Naive thymus-derived CD4-positive, alpha-beta T cell (primary cell): ENCODE measurements at places on chromosomes 16 and 17. TPM values are rescaled to one million over a fixed set of nuclear protein-coding genes. Genes with fewer than 3 reads are reported as not detected.

MRM3 gene
- 26.6 TPM for total RNA-seq

ZNF597 gene
- total RNA-seq = 3.8 TPM

OTOP2 gene
- not detected for total RNA-seq

ENPP7 gene
- not detected for total RNA-seq

ARSG gene
- 18.4 TPM for total RNA-seq

C17orf107 gene
- 0.43 and 0.82 TPM in 2 replicates for total RNA-seq

ENO3 gene
- total RNA-seq = 21.5 TPM

TP53TG3B gene
- total RNA-seq = not detected in 2 replicates

CDK5R1 gene
- total RNA-seq = 4.6 and 4.9 TPM in 2 replicates

ITGAL gene
- total RNA-seq = 436 TPM

TMEM95 gene
- not detected for total RNA-seq

- H3K27me3 ChIP-seq = no peaks in the 10 kb centered on the region
- no peaks in the 10 kb centered on the region for H3K4me1 ChIP-seq
- H3K4me3 ChIP-seq = no peak overlapping the region
- H3K27ac ChIP-seq = no peak overlapping the region
Observed at GRCh38 chr17:72362376-72363088, 241.7 kb downstream of the SOX9 start.

- no peaks in the 10 kb centered on the region for H3K36me3 ChIP-seq
- no peaks in the 10 kb centered on the region for H3K4me1 ChIP-seq
- no peak for DNase-seq
- no peaks in the 10 kb centered on the region for H3K27me3 ChIP-seq
- no peak overlapping the region for H3K27ac ChIP-seq
Observed at GRCh38 chr16:69301861-69302260, 9.3 kb upstream of the VPS4A start.

DNA sequence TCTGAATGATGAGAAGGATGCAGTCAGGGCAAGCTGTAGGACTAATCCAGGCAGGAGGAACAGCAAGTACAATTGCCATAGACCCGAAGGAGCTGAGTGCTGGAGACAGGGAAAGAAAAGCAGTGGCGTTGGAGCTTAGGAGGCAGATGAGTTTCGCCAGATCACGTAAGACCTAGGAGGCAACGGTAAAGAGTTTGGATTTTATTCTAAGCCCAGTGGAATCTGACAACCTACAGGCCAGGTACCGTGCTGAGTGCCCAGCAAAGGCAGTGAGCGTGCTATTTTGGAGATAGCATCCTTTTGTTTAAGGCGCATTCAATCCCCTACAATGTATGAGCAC, 1.2 kb downstream of the USP43 start:
- DNase-seq = no peak
- no peaks in the 10 kb centered on the region for H3K36me3 ChIP-seq
- H3K4me3 ChIP-seq = no peak overlapping the region
- peaks cover 14% of the 10 kb centered on the region for H3K27me3 ChIP-seq
- no peaks in the 10 kb centered on the region for H3K4me1 ChIP-seq

DNA sequence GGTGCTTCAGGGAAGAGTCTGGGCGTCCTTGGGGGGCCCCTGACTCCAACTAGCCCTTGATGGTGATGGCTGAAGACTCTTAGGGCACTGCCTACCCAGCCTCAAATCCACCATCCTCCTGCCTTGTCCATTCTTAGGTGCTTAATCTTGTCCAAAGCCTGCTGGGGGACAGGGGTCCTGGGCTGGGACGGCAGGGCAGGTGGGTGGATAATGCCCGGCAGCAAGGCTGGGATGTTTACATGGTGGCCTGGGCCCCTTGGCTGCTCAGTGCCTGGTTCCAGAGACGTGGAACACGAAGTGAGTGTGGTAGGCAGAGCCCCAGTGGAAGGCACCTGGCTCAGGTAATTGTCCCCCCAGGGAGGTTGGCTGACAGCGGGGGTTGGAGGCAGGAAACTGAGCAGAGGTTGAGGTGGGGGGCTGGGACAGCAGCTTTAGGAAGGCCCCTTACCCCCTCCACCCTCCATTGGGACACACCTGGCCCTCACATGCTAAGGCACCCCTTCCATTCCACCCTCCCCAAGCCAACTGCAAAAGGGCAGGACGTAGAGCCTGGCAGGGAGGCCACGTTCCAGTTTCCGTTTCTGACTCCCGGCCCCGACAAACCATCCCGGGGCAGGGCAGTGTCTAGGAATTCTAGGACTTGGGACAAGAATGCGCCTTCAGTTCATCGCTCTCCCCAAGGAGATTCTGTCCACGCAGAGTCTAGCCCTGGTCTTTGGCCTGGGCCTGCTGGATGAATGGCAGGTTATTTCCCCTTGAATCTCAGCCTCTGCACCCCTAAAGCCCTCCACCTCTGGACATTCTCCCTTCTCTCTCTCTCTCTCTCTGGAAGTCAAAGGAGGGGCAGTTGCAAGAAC, 1.9 kb downstream of the FOXJ1 start:
- H3K36me3 ChIP-seq = no peaks in the 10 kb centered on the region
- no peaks in the 10 kb centered on the region for H3K27me3 ChIP-seq
- H3K27ac ChIP-seq = no peak overlapping the region

DNA sequence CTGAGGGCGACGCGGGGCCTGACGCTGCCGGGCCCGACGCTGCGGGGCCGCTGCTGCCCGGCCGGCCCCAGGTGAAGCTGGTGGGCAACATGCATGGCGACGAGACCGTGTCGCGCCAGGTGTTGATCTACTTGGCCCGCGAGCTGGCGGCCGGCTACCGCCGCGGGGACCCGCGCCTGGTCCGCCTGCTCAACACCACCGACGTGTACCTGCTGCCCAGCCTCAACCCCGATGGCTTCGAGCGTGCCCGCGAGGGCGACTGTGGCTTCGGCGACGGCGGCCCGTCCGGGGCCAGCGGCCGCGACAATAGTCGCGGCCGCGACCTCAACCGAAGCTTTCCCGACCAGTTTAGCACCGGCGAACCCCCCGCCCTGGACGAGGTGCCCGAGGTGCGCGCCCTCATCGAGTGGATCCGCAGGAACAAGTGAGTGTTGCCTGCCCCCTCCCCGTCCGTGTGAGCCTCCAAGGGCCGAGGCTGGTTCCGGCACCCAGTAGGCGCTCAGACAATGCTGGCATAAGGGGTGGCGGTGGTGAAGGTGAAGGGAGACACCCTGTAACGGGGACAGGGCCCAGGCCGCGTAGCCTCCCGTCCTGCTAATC, 676 bp downstream of the CPD start:
- H3K27me3 ChIP-seq = no peaks in the 10 kb centered on the region
- H3K27ac ChIP-seq = peak overlapping the region; percentile 81
- peak overlapping the region; percentile 76 for H3K4me3 ChIP-seq
- DNase-seq = peak; percentile 28
- H3K36me3 ChIP-seq = no peaks in the 10 kb centered on the region
- peaks cover 20% of the 10 kb centered on the region for H3K4me1 ChIP-seq

- H3K27me3 ChIP-seq = no peaks in the 10 kb centered on the region
- H3K36me3 ChIP-seq = no peaks in the 10 kb centered on the region
- no peak overlapping the region for H3K4me3 ChIP-seq
- DNase-seq = no peak
Observed at GRCh38 chr17:61338000-61338798, 61.4 kb upstream of the TBX2 start.

DNA sequence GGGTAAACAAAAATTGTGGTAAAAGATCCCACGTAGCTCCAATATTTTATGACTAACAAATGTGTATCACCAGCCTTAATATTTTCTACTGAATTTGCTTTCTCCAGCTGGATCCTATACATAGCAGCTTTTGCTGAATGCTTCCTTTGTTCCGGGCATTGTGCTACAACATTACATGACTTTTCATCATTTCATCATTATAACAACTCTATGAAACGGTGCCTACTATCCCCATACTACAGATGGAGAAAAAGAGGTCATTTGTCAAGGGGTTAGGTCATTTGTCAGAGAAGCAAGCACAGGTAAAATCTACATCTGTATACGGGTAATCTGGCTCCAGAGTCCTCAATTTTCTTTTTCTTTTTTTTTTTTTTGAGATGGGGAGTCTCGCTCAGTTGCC, 74.3 kb downstream of the KANSL1 start:
- H3K36me3 ChIP-seq = no peaks in the 10 kb centered on the region
- peaks cover 44% of the 10 kb centered on the region for H3K4me1 ChIP-seq
- no peaks in the 10 kb centered on the region for H3K27me3 ChIP-seq
- no peak overlapping the region for H3K27ac ChIP-seq
- no peak for DNase-seq

GRCh38 chr16:22117609-22118008, 25.3 kb downstream of the VWA3A start:
- no peaks in the 10 kb centered on the region for H3K27me3 ChIP-seq
- no peaks in the 10 kb centered on the region for H3K4me1 ChIP-seq
- no peaks in the 10 kb centered on the region for H3K36me3 ChIP-seq
- no peak overlapping the region for H3K27ac ChIP-seq
- no peak for DNase-seq
- H3K4me3 ChIP-seq = no peak overlapping the region

DNA sequence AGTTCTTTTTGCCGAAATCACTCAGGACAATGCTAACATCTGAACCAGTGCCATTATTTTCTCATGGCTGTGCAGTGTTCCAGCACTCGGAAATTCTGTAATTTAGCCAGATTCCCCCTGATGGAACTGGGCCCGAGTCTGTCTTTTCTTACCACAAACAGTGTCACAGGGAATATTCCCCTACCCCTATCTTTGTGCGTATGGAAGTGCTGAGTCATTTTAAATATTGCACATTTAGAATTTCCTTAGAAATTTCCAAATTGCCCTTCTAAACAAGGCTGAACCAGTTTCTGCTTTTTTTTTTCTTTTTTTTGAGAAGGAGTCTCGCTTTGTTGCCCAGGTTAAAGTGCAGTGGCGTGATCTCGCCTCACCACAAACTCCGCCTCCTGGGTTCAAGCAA, 88.0 kb upstream of the CREBBP start:
- no peak overlapping the region for H3K27ac ChIP-seq
- H3K4me1 ChIP-seq = peaks cover 1% of the 10 kb centered on the region
- no peak overlapping the region for H3K4me3 ChIP-seq
- no peaks in the 10 kb centered on the region for H3K36me3 ChIP-seq
- DNase-seq = no peak
- no peaks in the 10 kb centered on the region for H3K27me3 ChIP-seq

DNA sequence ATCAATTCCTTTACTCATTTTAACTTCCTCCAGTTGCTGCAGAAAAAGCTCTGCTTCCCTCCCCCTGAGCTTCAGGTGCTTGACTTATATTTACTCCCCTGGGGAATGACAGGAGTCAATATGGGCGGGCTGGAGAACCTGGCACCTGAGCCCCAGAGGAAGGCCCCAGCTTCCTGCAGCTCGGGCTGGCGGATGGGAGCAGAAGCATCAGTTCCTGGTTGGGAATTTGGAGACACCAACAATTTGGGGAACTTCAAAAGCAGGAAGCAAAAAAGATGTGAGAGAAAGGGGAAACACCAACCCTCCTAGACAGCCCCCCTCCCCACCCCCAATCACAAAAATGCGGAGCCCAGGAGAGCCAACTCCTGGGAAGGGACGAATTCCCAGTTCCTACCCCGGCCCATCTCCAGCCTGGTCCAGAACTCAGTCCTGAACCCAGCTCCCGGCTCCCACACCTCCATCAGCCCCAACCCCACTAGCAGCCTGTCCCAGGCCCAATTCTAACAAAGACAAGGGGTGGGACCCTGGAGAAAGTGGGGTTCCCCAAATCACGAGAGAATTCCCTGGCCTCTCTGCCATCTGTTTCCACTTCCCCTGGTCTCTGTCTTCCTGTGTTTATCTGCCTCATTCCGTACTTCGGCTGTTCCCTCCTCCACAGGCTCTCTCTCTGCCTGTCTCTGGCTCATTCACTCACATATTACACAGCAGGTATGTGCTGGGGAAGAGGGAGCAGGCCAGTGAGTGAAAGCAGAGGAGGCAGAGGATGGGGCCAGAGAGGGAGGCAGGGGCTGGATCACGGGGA, 16.2 kb upstream of the ASGR2 start:
- peak overlapping the region; percentile 11 for H3K27ac ChIP-seq
- H3K4me1 ChIP-seq = peaks cover 6% of the 10 kb centered on the region
- H3K36me3 ChIP-seq = no peaks in the 10 kb centered on the region
- no peaks in the 10 kb centered on the region for H3K27me3 ChIP-seq
- no peak overlapping the region for H3K4me3 ChIP-seq
- DNase-seq = no peak

DNA sequence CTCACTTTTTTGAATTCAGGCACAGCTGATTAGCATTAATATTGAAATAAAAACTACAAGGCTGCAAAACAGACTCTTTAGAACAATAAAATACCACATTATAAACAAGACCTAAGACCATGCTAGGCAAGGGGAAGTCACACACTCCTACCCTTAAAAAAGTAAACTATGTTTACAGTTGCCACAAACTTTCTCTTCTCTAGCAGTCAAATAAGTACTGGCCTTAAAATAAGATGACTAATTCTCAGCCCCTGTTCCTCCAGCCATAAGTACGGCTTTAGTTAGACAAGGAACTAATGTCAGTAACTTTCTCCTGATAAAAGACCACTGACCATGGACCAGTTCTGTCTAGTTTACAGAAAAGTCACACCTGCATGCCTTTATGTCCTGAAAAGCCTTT, 19.5 kb upstream of the CPHXL start:
- H3K4me1 ChIP-seq = no peaks in the 10 kb centered on the region
- H3K36me3 ChIP-seq = no peaks in the 10 kb centered on the region
- H3K27ac ChIP-seq = no peak overlapping the region
- no peaks in the 10 kb centered on the region for H3K27me3 ChIP-seq

DNA sequence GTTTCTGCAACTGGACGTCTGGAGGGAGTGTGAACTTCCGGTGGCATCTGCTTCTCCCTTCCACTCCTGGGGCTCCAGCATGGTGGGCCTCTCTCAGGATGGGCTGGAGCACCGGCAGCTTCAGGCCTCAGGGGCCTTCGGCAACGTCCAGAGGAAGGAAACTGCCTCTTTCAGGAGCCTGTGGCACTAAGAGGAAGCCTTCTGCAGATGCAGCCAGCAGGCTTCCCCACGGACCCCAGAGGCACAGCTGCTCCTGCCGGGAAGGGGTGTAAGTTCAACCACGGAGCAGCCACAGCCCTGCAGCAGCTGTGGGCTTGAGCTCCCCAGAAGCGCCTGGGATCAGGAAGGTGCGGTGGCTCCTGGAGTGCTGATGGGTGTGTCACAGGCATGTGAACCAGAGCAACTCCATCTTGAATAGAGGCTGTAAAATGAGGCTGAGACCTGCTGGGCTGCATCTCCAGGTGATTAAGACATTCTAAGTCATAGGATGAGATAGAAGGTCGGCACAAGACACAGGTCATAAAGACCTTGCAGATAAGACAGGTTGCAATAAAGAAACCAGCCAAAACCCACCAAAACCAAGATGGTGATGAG, 50.8 kb upstream of the KLHDC4 start:
- H3K27me3 ChIP-seq = no peaks in the 10 kb centered on the region
- DNase-seq = no peak
- no peak overlapping the region for H3K27ac ChIP-seq
- H3K36me3 ChIP-seq = no peaks in the 10 kb centered on the region

- no peaks in the 10 kb centered on the region for H3K4me1 ChIP-seq
- H3K27me3 ChIP-seq = no peaks in the 10 kb centered on the region
- no peaks in the 10 kb centered on the region for H3K36me3 ChIP-seq
- DNase-seq = no peak
- no peak overlapping the region for H3K4me3 ChIP-seq
Observed at GRCh38 chr16:20866145-20866772, 33.9 kb downstream of the DCUN1D3 start.

GRCh38 chr17:42979511-42980273, at the start of gene PTGES3L:
Gene PTGES3L (minus strand): TSS chr17:42980080. CDS start chr17:42980053, 27 bp downstream.
- no peaks in the 10 kb centered on the region for H3K36me3 ChIP-seq
- peak within 1 kb of the TSS; percentile 84 for H3K27ac ChIP-seq
- H3K4me1 ChIP-seq = peaks cover 16% of the 10 kb centered on the region
- H3K4me3 ChIP-seq = peak within 1 kb of the TSS; percentile 81
- no peaks in the 10 kb centered on the region for H3K27me3 ChIP-seq
